ENCODE measurements at places on chromosomes 7 and 10. TPM values are rescaled to one million over a fixed set of nuclear protein-coding genes. Genes with fewer than 3 reads are reported as not detected.

The RARRES2 gene
- total RNA-seq: 0.38 TPM

The KCNH2 gene
- 4.9 TPM for total RNA-seq

The RASA4B gene
- 24.0 TPM for total RNA-seq

The TMEM270 gene
- not detected for total RNA-seq

The SFXN2 gene
- total RNA-seq: 26.8 TPM

The IMMP2L gene
- 9.7 TPM for total RNA-seq

DNA sequence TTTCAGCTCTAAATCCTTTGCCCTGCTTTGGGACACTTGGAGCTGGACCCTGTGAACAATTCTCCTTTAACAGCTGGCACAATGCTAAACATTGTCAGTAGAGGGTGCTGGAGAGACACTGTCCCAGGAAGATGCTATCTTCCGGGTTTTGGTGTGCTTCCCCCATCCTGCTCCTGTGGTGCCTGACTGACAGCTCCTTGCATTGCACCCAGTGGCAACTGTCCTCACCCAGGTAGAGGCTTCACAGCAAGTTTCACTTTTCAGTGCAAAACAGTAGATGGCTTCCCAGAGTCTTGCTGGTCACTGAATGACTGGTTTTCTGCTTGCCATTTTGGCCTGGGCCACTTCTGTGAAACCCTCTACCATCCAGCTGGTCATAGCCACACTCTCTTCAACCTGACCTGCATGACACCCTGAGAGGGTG, 77.3 kb downstream of the CDC14C start:
- H3K27me3 ChIP-seq: no peaks in the 10 kb centered on the region
- no peak for DNase-seq
- H3K4me1 ChIP-seq: no peaks in the 10 kb centered on the region
- no peaks in the 10 kb centered on the region for H3K36me3 ChIP-seq
- no peak overlapping the region for H3K4me3 ChIP-seq
- H3K27ac ChIP-seq: no peak overlapping the region

DNA sequence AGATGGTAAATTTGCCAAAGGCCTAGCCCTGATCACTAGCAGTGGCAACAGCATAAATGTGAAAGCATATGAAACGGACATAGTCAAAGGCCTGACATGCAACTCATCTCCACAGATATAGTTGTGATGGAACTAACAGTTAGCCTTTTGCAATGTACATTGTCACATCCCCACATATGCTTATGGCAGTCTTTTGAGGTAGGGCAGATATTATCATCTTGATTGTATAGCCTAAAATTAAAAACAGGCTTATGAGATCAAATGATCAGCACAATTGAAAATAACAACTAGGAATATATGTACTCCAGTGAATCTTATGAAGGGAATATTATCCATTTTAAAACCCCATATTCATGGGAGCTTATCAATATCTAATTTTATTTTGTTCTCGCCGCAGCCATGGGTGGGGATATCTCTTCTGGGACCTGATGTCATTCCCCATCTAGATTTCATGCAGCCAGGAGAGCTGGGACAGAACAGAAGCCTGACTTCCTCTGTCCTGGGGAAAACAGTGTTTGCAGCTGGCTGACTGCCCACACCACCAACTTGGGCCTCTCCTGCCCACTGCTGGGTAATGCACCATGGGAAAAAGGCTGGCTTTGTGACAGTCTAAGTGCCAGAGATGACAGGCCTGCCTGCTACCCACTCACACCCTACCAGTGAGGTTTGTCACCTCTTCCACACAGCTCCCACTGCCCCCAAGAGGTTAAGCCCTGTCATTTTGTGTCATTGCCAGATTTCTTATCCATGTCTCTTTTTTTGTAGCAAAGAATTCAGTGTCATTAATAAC, 180.2 kb upstream of the FZD1 start:
- H3K27ac ChIP-seq: peak overlapping the region; percentile 63
- H3K27me3 ChIP-seq: no peaks in the 10 kb centered on the region
- DNase-seq: no peak

DNA sequence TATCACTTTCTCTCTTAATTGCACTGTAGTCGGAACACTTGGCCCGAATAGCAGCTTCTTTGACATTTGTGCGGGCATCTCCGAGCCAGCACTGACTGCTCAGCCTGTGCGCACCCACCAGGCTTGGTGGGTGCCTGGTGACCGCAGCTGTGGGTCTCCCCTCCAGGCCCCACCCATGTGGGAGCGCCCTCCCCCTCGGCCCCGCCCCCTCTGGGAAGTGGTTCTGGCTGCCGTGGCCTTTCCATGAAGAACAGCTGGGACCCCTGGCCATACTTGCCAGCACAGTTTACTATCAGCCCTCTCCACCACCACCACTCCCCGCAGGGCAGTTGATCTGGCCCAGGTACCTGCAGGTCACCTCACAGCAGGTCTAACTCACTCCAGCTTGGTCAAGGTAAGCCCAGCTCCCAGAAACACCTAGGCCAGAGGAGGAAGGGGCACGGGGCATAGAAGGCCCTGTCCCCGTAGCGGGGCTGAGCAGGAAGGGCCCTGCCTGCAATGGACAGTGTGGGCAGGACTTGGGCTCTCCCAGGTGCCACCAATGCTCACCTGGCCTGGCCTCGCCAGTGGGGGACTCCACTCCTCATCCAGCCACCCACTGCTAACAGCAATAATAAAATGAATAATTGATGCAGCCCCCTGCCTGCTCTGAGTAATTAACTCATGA, 5.8 kb downstream of the RASGEF1A start:
- peaks cover 6% of the 10 kb centered on the region for H3K27me3 ChIP-seq
- no peaks in the 10 kb centered on the region for H3K36me3 ChIP-seq
- DNase-seq: no peak
- no peak overlapping the region for H3K27ac ChIP-seq

DNA sequence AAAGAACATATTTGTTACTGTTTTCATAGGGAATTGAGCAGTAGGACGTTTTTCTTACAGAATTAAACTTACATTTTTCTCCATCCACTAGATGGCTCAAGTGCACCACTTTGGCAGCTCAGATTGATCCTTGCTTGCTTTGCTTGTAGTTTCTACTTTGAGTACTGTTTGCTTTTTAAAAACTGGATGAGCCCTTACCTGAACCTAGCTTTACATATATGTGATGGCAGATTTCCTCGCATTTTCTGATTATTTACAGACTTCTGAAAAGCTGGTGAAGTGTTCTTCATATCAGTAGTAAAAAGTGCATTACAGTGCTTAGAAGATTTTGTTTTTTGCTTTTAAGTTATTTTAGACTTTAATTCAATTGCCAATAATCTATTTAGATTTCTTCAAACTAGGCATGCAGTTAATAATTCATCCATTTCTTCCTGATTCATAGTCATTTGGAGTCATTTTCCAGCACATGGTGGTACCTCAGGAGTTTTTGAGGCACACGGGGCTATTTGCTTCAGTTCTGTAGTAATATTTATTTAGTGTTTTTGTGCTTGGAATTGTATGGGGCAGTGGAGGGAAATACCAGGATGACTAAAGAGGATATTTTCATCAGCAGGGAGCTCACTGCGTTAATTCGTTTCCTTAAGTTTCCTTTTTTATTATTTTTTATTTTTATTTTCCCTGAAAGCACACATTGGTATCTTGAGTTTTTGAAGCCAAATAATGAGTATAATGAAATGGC, 57.3 kb downstream of the MAPK8 start:
- H3K27ac ChIP-seq: no peak overlapping the region
- peak; percentile 45 for DNase-seq
- no peaks in the 10 kb centered on the region for H3K4me1 ChIP-seq

Data from naive thymus-derived CD4-positive, alpha-beta T cell (primary cell).